Mammary epithelial cell (primary cell): ENCODE measurements at places on chromosomes 2 and 18. TPM values are rescaled to one million over a fixed set of nuclear protein-coding genes. Genes with fewer than 3 reads are reported as not detected.
A peak's percentile ranks its signal among the peaks of the same experiment; 100 is the strongest.

DNA sequence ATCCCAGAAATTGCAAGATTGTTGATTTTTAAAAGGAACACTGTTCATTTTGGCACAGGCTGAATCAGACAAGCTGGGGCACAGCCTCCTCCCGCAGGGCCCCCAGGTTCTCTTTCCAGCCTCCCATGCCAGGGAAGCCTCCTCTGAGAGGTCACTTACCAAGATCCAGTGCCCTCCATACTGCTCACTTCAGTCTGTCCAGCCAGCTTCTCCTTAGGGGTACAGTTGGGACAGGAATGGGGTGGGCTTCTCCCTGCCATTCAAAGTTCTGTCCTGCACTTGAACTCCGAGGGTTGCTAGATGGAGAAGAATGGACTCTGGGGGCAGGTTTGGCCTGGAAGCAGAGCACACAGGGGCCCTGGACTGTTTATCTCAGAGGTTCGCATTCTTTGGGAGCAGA lies 7.5 kb upstream of the CYP26B1 start:
- no peak for DNase-seq

DNA sequence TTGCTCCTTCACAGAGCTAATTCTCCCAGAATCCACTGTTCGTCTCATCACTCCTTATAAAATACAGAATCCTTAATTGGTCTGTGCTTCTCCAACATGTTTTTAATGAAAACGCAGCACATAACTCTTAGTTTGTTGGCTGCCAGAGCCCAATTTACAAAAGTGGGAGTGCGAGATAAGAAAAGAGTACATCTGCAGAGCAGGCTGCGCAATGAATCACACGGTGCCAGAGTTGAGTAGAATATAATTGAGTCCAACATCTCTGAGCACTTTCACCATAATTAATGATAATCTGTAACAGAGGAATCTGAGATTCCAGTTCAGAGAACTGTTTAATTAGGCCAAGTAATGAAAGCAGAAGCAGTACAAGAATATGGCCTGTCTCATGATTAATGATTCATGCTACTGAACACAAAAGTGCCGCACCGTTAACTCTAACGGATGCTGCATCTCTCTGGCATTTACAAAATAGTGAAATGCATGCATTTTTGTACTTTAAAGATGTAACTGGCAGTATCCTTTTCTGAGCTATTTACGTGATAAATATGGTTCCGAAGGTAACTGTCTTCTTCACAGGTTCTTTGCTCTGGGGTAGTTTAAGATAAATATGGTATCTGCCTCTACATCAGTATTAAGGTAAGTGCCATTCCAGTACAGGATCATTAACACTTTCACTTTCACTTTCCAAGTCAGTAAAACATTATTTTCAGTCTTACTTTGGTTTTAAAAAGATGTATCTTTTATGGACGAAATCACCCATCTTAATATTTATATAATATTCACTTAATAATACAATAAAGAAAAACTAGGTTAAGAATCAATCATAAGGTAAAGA lies 785.6 kb downstream of the NR4A2 start:
- peak; percentile 0 for DNase-seq

GRCh38 chr2:137339051-137339450 lies 573.7 kb downstream of the THSD7B start:
- no peak for DNase-seq

GRCh38 chr18:69326094-69326493 lies 74.6 kb upstream of the DOK6 start:
- no peak for DNase-seq

DNA sequence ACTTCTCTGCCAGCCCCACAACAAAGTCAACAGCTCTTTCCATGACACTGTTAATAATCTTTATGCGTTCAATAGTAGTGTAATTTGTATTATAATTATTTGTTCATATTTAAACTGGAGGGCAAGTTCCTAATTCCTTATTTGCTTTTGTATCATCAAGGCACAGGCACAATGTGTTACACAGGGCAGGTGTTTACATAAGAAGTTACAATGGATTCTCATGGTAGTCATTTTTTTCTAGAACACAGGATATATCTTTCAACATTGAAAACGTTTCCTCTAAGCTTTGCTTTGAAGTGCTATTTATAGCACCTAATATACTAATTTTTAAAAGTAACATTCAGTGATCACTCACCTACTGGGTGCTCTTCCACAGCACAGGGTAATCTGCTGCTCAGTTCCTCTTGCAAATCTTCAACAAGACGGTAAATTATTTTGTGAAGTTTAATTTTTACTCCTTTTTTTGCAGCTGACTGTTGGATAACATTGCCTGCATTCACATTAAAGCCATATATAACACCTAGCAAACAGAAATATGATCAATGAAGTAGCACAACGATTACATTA lies 7.3 kb downstream of the RPS27A start:
- DNase-seq = no peak

GRCh38 chr2:137945229-137945628 lies 19.0 kb upstream of the HNMT start:
- no peak for DNase-seq

DNA sequence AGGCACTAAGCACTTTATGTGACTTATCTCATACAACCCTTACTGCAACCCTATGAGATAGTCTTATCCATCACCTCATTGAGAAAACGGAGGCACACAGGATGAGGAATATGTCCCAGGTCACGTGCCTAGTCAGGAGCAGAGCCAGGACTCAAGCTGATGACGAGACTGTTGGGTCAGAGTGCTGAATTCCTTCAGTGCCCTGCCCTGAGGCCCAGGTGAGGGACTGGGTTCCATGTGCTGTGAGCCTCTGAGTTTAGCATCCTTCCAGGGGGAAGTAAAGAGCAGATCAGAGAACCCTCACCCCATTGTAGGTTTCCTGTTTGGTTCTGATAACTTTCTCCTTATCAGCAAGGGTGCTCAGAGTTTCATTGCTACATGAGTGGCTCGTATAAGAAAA lies 11.7 kb upstream of the EDAR start:
- DNase-seq = no peak

DNA sequence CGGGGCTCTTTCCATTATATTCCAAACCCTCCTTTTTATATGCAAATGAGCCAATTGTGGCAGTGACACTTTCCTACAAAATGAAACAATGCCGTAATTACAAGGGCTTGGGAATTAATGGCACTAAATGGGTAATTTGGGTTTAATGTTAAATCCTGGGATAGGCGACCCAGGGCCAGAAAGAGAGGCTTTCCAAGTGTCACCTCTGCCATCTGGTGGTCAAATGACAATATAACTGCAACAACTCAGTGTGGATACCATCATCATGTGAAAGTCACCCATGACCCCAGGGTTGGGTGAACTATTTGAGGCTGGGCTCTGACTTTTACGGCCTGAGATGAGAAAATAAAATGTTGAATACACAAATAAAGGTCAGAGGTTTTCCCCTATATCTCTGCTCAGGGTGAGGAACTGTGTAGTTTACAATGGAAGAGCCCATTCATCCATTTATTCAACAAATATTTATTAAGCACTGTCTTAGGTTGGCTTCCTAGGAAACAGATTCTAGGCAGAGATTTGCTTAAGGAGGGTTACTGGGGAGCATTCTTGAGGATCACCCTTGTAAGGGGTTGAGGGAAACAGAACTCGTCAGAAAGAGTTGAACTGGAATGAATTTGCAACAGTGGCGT lies 13.6 kb upstream of the THADA start:
- DNase-seq = peak; percentile 29

DNA sequence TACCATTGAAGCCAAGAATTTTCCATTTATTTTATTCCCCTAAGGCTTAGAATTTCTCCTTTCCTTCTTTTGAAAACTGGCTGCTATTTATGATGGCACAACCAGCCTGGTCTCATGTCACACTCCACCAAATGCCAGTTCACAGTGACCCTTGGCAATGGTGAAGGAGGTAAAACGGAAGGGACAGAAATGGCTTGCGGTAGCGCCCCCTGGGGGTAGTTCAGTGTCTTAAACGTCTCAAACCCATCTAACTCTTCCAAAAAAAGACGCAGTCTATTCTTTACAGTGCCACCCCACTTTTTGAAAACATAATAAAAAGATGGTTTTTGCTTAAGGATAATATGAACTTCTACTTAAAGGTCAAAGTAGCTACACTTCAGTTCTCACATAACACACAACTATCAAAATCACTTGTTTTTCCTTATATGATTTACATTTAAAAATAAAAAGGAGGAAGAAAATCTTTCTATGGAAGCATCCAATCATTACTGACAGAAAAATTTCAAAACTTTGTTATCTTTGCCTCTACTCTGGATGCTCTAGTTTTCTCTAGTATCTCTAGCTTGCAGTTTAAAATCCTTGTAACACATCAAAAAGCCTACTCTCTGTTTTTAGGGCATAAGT lies 28.0 kb downstream of the PNO1 start:
- peak; percentile 11 for DNase-seq

GRCh38 chr18:62865498-62865897 lies 150.2 kb downstream of the PHLPP1 start:
- no peak for DNase-seq

DNA sequence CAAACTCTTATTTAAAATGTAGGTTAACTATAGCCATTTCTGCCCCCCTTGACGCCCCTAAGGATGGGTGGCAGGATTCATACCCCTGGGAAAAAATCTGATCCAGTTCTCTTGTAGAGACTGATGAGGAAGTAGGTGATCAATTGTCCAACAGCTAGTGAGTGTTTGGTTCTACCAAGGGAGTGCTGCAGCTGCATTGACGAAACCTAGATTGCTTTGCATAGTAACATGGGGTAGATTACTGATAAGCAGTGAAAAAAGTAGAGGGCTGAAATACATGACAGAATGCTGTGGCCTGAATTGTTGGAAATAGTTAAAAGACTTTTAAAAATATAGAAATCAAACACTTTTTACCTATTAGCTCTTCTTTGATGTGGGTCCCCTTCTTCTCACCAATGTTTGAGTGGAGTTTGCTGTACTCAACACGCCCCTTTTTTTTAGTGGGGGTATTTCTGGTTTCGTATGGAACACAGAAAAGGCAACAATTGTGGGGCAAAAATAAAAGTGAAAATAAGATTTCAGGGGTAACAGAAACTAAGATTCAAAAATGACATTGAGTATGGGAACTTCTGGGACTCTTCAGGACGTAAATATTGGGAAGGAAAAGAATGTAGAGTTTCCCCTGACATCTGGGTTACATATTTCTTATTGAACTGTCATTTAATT lies 66.2 kb downstream of the MAIP1 start:
- no peak for DNase-seq

- DNase-seq = no peak
These were observed 168.3 kb downstream of the PRPF40A start for GRCh38 chr2:152548996-152549395.

- no peak for DNase-seq
These were observed 10.0 kb upstream of the RHOB start for GRCh38 chr2:20436716-20437470.

DNA sequence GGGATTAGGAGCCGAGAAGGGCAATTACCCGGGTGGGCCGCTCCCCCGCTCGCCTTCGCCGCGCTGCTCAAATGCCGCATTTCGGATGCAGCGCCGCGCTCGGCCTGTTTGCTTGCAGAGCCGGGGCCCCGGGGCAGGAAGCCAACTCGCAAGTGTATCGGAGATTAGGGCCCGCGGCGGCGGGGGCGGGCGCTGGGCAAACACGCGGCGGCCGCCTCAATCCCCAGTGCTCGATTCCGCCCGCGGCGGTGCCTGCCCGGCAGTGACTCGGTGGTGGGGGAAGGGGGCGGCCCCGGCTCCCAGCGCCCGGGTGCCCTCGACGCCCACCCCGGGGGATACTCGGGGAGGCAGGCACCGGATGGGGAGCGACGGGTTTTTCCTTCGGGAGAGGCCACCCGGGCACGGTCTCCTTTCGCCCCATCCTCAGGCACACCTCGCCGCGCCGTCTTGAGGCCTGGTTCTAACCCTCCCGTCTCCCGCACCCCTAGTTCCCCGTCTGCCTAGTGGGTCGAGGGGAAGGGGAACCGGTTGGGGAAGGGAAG lies 26.6 kb upstream of the NOTO start:
- peak; percentile 9 for DNase-seq

- DNase-seq = no peak
These were observed 31.8 kb upstream of the FAM237A start for GRCh38 chr2:206610451-206610850.

The LAMA3 gene
- 1,329 TPM for total RNA-seq

The TMEM169 gene
- 0.24 and 0.27 TPM in 2 replicates for total RNA-seq

The GREB1L gene
- 1.7 and 2.6 TPM in 2 replicates for total RNA-seq

The LOXHD1 gene
- not detected in 2 replicates for total RNA-seq

The ALPP gene
- total RNA-seq = not detected in 2 replicates

The TIGD1 gene
- 3.2 TPM in 2 replicates for total RNA-seq

The INO80D gene
- 12.7 TPM for total RNA-seq

The SPATS2L gene
- total RNA-seq = 60.0 TPM

The RFX8 gene
- 0.69 and 0.82 TPM in 2 replicates for total RNA-seq
